Heart left ventricle (tissue), 16 donors: ENCODE measurements at places on chromosomes 2 and 18. TPM values are rescaled to one million over a fixed set of nuclear protein-coding genes. Genes with fewer than 3 reads are reported as not detected.

IL36G gene
- not detected for total RNA-seq

KCTD1 gene
- 18.3 TPM for total RNA-seq

SGPP2 gene
- 23.2 TPM for total RNA-seq

HTR2B gene
- 0.95 TPM for total RNA-seq

CDCA7 gene
- 3.7 TPM for total RNA-seq

CAMKMT gene
- total RNA-seq = 6.3 TPM

EPHA4 gene
- total RNA-seq = 23.6 TPM

C2orf80 gene
- not detected for total RNA-seq

- no peak overlapping the region for H3K27ac ChIP-seq
- no peaks in the 10 kb centered on the region for H3K4me1 ChIP-seq
- H3K36me3 ChIP-seq = no peaks in the 10 kb centered on the region
- H3K27me3 ChIP-seq = no peaks in the 10 kb centered on the region
These were observed 103.6 kb upstream of the AGAP1 start for GRCh38 chr2:235390108-235390815.

DNA sequence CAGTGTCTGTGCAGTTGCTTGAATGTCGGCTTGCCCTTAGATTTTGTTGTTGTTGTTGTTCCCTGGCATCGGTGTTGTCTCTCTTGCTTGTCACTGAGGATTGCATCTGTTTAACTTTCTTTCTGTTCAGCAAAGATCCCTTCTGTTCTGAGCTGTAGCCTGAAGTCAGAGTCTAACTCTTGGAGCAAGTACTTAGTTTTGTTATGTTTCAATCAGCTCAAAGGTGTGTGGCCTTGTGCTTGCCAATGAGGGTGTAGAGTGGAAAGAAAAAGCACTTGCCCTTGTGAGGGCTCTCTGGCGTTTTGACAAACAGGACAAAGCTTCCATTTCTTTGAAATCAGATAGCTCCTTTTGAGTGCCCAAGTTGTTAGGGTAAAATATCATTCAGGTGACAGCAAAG lies 757.1 kb upstream of the CDH7 start:
- peak overlapping the region; percentile 54 for H3K27ac ChIP-seq
- no peak for DNase-seq
- H3K36me3 ChIP-seq = no peaks in the 10 kb centered on the region
- peaks cover 12% of the 10 kb centered on the region for H3K4me1 ChIP-seq

GRCh38 chr2:133194362-133194655 lies 374.0 kb downstream of the NCKAP5 start:
- no peaks in the 10 kb centered on the region for H3K36me3 ChIP-seq
- H3K4me3 ChIP-seq = no peak overlapping the region
- DNase-seq = no peak
- no peaks in the 10 kb centered on the region for H3K4me1 ChIP-seq
- H3K27ac ChIP-seq = no peak overlapping the region

DNA sequence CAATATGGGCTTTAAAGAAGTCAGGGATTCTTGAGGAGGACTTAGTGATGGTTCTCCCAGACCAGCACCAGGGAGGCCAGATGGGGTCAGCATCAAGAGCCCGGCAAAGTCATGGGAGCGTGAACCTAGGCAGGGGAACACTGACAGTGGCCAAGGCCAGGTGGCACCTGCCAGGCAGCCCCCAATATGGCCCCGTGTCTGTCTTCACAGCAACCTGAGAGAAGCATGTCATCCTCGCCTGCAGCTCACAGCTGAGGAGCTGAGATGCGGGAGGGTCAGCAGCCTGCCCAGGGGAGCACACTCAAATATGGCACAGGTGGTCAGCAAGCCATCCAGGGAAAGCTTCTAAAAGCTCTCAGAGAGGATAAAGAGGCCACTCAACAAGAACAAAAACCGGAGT lies 105.7 kb upstream of the GPC1 start:
- DNase-seq = no peak
- peaks cover 5% of the 10 kb centered on the region for H3K4me1 ChIP-seq
- no peaks in the 10 kb centered on the region for H3K36me3 ChIP-seq

- peak overlapping the region; percentile 69 for H3K27ac ChIP-seq
- DNase-seq = peak; percentile 52
- H3K27me3 ChIP-seq = no peaks in the 10 kb centered on the region
- H3K4me1 ChIP-seq = no peaks in the 10 kb centered on the region
These were observed 50.2 kb downstream of the TGOLN2 start for GRCh38 chr2:85277416-85278158.

DNA sequence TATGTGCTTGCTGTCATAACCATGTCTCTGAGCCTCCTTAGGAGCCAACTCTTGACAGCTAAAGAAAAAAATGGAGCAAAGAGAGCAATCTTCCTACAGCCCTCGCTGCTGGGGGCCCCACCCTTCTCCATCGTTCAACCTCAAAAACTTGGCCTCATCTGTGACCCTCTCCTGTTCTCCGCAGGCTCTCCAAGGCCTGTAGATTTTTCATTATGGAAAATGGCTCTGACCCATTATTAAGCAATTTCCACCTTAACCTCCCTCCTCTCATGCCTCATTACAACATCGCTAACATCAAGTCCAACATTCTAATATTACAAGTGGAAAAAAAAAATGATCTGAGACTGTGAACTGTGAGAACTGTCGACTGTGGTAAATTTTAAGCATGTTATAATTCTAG lies 98.7 kb downstream of the SLC8A1 start:
- H3K4me3 ChIP-seq = no peak overlapping the region
- H3K27ac ChIP-seq = peak overlapping the region; percentile 56
- peaks cover 53% of the 10 kb centered on the region for H3K4me1 ChIP-seq
- no peaks in the 10 kb centered on the region for H3K36me3 ChIP-seq
- H3K27me3 ChIP-seq = no peaks in the 10 kb centered on the region
- no peak for DNase-seq

DNA sequence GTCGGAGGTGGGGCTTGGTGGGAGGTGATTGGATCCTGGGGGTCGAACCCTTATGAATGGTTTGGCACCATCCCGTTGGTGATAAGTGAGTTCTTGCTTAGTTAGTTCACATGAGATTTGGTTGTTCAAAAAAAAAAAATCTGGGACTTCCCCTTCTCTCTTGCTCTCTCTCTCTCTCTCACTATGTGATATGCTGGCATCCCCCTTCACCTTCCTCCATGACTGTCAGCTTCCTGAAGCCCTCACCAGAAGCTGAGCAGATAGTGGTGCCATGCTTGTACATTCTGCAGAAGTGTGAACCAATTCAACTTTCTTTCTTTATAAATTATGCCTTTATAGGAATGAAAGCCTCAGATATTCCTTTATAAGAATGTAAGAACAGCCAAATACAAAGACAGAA lies 269.7 kb upstream of the APCDD1 start:
- H3K4me3 ChIP-seq = no peak overlapping the region
- no peak for DNase-seq
- H3K27me3 ChIP-seq = no peaks in the 10 kb centered on the region

- H3K4me1 ChIP-seq = no peaks in the 10 kb centered on the region
- no peak overlapping the region for H3K4me3 ChIP-seq
- no peaks in the 10 kb centered on the region for H3K27me3 ChIP-seq
These were observed 75.0 kb downstream of the CD226 start for GRCh38 chr18:69872661-69873060.

- no peaks in the 10 kb centered on the region for H3K4me1 ChIP-seq
- no peak overlapping the region for H3K27ac ChIP-seq
- H3K27me3 ChIP-seq = no peaks in the 10 kb centered on the region
- H3K4me3 ChIP-seq = no peak overlapping the region
These were observed 94.3 kb downstream of the ASB1 start for GRCh38 chr2:238521002-238521401.

DNA sequence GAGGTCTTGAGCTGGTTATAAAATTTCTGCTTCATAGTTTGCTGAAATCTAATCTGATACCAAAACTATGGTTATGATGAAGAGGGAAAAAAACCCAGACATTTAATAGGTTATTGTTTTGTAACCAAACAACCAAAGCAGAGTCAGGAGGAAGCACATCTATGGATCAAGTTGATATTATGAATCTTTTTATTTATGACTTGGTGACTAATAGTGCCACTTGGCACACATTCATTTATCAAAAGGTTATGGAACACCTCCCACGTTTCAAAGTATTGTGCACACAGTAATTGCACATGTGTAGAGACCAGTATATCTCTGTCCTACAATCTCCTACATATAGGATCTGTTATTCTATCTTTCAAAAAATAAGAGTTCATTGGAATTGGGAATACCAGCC lies 93.0 kb downstream of the DPP4 start:
- no peak for DNase-seq
- H3K27ac ChIP-seq = no peak overlapping the region
- no peaks in the 10 kb centered on the region for H3K27me3 ChIP-seq
- no peaks in the 10 kb centered on the region for H3K4me1 ChIP-seq
- no peaks in the 10 kb centered on the region for H3K36me3 ChIP-seq

DNA sequence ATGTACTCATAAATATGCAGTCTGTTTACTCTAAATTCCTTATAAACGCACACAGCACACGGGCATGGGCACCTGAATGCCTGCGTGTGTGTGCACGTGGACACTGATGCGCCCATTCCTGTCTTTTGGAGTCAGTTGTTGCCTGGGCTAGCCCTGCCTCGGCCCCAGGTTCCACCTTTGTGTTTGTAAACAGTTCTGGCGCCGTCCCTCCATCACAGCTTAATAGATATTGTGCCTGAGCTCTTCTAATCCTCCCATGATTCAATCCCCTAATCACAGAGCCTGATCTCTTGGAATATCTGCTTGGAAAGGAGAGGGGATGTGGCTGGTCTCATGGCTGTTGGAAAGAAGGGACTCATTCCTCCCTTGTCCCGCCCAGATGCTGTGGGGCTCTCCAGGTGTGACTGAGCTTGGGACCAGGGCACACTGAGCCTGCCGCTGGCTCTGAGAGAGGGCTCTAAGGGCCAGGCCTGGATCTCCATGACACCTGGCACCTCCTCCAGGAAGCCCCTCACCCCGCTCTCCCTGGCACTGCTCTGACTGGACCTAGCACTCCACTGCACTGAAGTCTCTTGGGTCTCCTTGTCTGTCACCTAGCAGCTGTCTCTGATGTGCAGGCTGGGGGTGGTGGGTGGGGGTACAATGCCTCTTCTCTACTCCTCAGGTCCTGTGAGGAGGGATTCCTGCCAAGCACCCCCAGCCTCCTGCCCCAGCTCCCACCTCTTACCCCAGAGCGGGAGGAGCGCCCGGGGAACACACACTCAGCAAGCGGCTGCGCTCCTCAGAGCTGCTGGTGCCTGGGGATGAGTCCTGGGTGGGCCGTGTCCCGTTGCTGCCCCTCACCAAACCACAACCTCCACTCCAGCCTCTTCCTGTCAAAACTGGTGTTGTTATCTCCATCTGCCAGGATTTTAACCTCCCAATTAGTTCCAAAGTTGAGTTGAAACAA lies 181.3 kb downstream of the INHBB start:
- peaks cover 7% of the 10 kb centered on the region for H3K4me1 ChIP-seq
- no peak overlapping the region for H3K4me3 ChIP-seq
- no peak for DNase-seq
- H3K27me3 ChIP-seq = no peaks in the 10 kb centered on the region
- H3K36me3 ChIP-seq = no peaks in the 10 kb centered on the region
- H3K27ac ChIP-seq = no peak overlapping the region

DNA sequence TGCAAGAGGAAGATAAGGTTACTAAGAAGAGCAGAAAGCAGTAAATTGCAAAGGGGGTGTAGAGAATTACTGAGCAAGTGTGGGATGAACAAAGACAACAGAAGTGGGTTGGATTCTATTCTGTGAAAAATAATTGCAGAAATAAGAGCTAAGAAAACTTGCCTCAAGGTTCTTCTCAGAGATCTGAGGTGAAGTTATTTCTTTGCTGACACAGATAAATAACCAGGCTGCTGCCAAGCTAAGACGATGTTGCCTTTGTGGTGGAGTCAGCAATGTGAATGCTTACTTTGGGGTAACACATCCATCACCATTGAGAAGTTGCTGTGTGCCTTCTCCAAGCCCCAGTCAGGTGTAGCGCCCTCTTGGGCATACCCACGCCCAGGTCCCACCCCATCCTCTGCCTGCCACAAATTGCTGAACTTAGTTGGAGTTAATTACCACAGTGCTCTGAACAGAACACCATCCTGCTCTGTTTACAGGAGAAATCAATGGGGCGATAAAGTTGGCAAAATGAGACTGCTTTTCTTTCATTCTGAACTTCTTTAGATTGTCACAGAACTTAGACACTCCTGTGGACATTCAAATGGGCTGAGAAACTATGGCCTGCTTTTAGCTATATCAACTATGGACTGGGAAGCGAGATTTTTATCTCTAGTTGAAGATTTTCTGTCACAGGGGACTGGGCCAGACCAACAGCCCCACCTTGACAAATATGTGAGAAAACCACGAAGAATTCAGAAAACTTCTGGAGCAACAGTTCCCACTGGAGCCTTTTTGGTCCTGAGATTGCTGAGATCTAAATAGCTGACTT lies 283.6 kb downstream of the TMX3 start:
- no peaks in the 10 kb centered on the region for H3K27me3 ChIP-seq
- H3K4me1 ChIP-seq = no peaks in the 10 kb centered on the region
- H3K36me3 ChIP-seq = no peaks in the 10 kb centered on the region
- DNase-seq = no peak
- H3K4me3 ChIP-seq = no peak overlapping the region

- no peaks in the 10 kb centered on the region for H3K4me1 ChIP-seq
- H3K27ac ChIP-seq = no peak overlapping the region
- DNase-seq = no peak
- H3K27me3 ChIP-seq = no peaks in the 10 kb centered on the region
- H3K4me3 ChIP-seq = no peak overlapping the region
These were observed 905.6 kb downstream of the TMEM182 start for GRCh38 chr2:103667335-103667884.

DNA sequence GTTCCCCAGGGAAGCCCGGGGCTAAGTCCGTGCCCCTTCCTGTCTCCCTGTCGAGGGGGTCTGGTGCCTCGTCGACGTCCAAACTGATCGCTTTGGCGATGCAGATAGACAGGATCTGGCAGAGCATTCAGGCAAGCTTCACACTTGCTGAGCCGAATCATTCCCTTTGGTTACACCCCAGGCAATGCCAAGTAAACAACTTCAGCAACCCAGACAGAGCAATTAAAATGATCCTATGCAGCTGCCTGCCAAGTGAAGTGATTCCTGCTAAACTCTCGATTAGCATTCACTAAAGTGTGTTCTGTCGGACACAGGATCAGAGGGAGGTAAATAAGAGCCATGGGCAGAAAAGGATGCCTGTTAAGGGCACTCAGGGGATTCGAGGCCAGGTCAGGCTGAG lies 108.2 kb upstream of the RAB12 start:
- H3K4me3 ChIP-seq = no peak overlapping the region
- H3K27me3 ChIP-seq = no peaks in the 10 kb centered on the region
- no peaks in the 10 kb centered on the region for H3K36me3 ChIP-seq
- no peak for DNase-seq

DNA sequence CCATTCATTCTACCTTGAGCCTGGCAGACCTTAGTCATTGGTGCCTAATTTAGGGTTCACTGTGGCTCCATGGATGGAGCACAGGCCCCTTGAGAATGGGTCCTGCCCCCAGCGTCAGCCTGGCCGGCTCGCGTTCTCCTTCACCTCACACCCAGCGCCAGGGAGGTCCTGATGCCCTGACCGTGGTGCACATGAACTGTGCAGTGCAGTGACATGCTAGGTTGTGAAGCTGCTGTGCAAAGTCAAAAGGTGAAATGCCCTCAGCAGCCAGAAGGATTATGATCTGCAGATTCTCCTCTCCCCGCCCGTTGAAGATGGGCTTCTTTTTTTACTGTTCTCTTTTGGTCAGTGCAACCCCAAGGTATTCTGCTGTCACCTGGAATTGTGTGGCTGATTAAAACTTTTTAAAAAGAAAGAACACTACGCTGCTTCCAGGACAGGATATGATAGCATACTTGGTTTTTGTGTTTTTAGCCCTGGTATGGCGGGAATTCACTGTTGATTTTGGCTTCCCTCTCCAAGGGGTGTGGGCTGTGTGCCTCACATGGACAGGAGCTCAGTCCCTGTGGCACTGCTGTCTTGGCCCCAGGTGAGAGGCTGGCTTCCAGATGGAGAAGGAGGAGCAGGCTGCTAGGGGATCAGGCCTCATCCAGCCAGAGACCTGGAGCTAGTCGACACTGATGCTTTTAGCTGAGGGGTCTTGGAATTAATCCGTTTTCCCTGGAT lies 49.4 kb upstream of the MCFD2 start:
- DNase-seq = no peak
- H3K27me3 ChIP-seq = no peaks in the 10 kb centered on the region
- no peaks in the 10 kb centered on the region for H3K36me3 ChIP-seq
- peaks cover 7% of the 10 kb centered on the region for H3K4me1 ChIP-seq
- no peak overlapping the region for H3K4me3 ChIP-seq
